ENCODE measurements at places on chromosomes 12 and 14.

- no peak for DNase-seq
Observed at GRCh38 chr12:48981757-48982157, 3.6 kb downstream of the WNT1 start.

- DNase-seq = no peak
Observed at GRCh38 chr12:1919763-1920162, 1.3 kb upstream of the CACNA2D4 start.

- no peak for DNase-seq
Observed at GRCh38 chr12:13102461-13103195, 839 bp downstream of the GSG1 start.

- DNase-seq = no peak
Observed at GRCh38 chr14:95056476-95056875, 100.9 kb downstream of the DICER1 start.

GRCh38 chr12:96250119-96250685 lies 56.0 kb downstream of the ELK3 start:
- DNase-seq = no peak

GRCh38 chr12:113332688-113333417 lies 2.1 kb downstream of the SLC8B1 start:
- peak; percentile 43 for DNase-seq

GRCh38 chr12:12788131-12788530 lies 2.7 kb downstream of the APOLD1 start:
- DNase-seq = no peak

GRCh38 chr12:107776171-107776570 lies 1.7 kb downstream of the ASCL4 start:
- DNase-seq = no peak

- DNase-seq = no peak
Observed at GRCh38 chr14:94631536-94632304, 19.5 kb downstream of the SERPINA3 start.

DNA sequence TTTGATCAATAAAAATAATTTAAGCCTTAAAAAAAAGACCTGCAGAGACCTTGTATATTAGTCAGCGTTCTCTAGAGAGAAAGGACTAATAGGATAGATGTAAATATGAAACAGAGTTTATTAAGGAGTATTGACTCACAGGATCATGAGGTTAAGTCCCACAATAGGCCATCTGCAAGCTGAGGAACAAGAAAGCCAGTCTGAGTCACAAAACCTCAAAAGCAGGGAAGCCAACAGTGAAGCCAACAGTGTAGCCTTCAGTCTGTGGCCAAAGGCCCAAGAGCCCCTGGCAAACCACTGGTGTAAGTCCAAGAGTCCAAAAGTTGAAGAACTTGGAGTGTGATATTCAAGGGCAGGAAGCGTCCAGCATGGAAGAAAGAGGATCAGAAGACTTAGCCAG lies 66.3 kb downstream of the TBX5 start:
- DNase-seq = no peak

DNA sequence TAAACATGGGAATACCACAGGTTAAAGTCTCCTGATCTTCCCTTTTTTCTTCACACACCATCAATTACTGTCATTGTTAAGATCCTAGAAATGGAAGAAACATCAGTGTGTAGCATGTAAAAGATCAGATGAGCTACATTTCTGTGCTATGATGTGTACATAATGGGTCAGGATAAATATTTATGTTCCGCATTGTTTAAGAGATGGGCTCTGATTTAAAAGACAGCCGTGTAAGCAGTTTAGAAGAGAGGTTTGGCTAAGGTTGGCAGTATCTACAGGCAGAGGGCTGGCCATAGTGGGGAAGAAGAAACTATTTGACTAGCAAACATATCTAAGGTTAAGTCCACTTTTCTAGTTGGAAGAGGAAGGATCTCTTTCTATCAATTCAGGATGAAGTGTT lies 49.4 kb downstream of the LRRC9 start:
- DNase-seq = no peak

GRCh38 chr14:92542766-92543554 lies 29.4 kb downstream of the RIN3 start:
- DNase-seq = no peak

DNA sequence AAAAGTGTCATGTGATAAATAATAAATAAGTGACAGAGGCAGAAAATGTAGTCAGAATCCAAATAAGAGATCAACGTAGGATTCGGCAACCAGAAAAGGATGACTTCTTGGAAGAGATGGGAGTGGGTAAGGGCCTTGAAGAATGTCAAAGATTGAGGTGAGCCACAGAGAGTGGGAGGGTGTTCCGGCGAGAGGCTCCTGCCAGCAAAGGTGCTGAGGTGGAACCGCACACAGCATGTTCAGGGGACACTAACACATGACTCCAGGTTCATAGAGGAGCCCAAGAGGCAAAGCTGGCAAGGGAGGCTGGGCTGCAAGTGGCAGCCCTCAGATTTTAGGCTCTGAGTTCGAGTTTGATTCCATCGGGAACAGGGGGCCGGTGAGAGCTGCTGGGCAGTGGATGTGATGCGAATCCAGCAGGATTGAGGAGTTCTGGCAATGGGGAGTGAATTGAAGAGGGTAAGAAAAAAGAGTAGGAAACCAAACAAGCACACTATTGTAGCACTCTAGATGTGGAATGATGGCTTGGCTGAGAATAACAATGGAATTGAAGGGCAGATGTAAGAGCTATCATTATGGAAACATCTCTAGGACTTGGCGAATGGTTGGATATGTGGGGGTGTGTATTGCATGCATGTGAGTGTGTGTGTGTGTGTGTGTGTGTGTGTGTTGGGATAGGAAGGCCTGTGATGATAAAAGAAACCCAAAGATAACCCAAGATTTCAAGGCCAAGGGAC lies 36.5 kb downstream of the LRRC74A start:
- DNase-seq = no peak

- peak; percentile 91 for DNase-seq
Observed at GRCh38 chr12:96399120-96399918, 920 bp downstream of the CDK17 start.

DNA sequence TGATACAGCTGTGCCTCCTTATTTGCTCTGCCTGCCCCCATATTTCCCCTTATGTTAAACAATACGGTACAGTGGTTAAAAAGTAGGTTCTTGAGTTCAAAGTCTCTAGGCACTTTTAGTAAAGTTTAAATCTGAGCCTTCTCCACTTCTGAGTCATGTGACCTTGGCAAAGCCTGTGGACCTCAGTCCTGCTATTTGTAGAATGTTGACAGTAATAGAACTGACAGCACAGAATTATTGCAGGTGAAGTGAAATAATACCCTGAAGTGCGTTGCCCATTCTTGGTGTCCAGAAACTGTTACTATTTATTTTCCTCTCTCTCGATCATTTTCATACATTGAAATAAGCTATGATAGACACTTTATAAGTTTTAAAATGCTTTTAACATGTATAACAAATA lies 499.7 kb downstream of the EGLN3 start:
- no peak for DNase-seq

DNA sequence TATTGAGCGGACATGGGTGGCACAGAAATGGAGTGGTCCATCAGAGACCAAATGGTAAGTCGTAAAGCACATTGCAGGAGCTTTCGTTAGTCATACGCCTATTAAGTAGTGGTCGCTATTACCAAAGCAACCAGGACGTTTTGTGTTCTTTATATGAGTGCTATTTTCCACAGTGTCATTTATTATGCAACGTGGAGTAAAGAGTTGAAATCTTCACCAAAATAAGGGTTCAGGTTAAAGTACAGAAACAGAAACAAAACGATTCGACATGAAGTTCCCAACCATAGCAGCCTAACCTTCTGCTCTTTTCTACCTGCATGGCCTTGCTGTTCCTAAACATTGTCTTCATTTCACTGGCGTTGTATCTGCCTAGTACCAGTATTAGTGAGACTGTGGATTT lies 20.1 kb upstream of the FGD4 start:
- no peak for DNase-seq

- peak; percentile 32 for DNase-seq
Observed at GRCh38 chr12:131087302-131087818, 133.7 kb downstream of the ADGRD1 start.

DNA sequence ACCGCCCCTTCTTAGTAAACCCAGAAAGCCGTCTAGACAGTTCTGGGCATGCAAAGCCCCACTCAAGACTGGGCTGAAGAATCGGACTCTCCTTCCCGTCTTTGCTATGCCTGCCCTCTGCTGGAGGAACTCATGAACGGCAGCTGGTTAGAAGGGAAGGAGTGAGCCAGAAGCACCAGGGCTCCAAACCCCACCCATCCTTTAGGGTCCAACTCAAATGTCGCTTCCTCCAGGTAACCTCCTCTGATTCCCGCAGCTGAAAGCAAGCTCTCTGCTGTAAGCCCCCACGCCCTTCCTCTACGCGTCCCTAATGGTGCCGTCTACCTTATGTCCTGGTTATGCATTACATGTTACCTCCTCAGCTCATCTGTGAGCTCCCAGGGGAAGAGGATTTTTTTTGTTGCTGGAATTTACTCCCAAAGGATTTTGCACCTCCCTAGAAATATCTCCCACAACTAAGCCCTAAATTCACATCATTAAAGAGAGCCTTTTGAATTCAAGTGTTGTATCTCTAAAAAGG lies 59.0 kb upstream of the SCN8A start:
- no peak for DNase-seq

GRCh38 chr14:58535044-58535443 lies 102.7 kb upstream of the DACT1 start:
- DNase-seq = no peak
